DMS 273 treated with DMSO at 0.1 percent for 48 hours (cell line): ENCODE measurements at places on chromosomes 2 and 18.

DNA sequence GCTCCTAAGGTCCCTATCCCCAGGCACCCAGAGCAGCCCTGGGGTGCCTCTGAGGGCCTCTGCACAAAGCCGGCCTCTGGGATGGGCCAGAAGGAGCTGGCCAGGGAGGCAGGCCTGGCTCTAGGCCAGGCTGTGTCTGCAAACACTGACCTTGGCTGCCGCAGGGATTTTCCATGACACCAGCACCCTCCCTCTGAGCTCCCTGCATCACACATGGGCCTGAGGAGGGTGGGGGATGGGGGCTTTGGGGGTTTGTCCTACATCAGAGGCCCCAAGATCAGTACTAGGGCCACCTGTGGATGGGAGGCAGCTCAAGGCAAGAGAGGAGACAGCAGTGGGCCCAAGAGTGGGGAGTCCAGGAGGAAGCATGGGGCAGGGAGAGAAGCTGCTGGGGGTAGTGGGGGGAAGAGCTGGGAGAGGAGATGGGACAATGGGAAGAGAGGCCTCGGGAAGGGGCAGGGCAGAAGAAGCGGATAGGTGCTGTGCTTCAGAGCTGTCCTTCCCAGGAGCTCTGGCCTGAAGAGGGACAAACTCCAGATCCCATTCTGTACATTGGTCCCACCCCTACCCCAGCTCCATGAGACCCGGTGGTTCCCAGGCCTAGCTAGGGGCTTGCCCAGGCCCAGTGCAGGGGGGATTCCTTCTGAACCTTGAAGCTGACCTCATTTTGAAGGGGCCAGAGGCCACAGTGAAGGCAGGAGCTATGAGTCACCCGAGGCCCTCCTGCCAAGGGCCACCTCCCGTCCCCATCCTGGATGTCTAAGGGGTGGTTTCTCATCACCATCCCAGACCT, 28.0 kb downstream of the KCNK3 start:
- peak; percentile 8 for DNase-seq

- DNase-seq: no peak
Measured at GRCh38 chr2:191019376-191019775, 5.4 kb upstream of the STAT1 start.

GRCh38 chr2:70188460-70188859, 2.4 kb downstream of the C2orf42 start:
- DNase-seq: no peak

DNA sequence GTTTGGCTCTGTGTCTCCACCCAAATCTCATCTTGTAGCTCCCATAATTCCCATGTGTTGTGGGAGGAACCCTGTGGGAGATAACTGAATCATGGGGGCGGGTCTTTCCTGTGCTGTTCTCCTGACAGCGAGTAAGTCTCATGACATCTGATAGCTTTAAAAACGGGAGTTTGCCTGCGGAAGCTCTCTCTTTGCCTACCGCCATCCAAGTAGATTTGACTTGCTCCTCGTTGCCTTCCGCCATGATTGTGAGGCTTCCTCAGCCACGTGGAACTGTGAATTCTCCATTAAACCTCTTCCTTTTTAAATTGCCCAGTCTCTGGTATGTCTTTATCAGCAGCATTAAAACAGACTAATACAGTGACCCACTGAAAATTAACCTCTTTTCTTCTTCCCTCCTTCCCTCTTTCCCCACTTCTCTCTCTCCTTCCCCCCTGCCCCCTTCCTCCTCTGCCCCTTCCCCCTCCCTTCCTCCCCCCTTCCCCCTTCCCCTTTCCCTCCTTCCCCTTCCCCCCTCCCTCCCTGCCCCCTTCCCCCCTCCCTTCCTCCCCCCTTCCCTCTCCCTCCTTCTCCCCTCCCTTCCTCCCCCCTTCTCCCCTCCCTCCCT, 818.8 kb downstream of the SLC4A3 start:
- no peak for DNase-seq

- DNase-seq: no peak
Measured at GRCh38 chr18:10051877-10052631, 138.2 kb downstream of the VAPA start.

DNA sequence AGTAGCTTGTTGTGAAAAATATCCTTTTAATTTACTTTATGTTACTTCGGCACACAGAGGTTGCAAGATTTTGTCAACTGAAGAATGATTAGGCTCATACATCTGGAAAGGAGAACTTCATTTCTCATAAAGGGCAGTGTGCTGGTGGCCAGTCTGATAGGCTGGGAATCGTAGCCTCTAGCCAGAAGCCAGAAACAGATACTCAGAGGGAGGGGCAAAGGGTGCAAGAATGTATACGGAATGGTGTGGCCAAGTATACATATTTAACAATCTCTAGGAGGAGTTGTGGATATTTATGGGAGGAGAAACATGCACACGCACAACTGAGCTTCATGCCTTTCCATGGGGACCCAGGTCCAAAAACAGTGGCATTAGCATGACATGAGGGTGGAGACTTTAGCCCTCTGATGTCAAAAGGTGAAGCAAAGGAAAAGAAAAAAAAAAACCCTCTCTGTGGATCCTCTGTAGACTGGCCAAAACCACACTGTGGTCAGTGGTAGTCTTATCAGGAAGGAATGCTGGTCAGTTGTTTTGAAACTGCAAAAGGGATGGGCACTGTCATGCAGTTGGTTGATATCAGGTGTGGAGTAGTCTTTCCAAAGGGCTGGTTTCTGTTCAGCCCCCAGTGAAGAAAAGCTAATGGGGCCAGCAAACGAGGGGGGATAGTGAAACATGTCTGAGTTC, 34.9 kb upstream of the APCDD1 start:
- no peak for DNase-seq

GRCh38 chr2:15940661-15941480, 521 bp downstream of the MYCN start:
- DNase-seq: no peak

DNA sequence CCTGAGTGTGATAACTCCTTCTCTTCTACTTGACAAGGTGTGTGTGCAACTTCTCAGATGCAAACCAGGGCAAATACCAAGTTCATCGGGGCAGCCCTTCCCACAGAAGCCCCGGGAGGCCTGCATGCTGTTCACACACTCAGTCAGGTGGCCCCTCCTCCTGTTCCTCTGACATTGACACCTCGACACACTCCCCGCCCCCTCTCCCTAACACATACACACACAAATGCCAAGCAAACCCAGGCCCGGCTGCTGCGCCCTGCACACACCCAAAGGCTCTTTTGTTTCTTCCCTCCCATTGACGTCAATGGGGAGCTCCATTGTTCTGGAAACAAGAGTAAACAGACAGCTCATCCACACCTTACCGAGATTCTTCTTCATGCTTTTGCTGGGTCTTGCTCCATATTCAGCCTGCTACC, 1.7 kb upstream of the PER2 start:
- no peak for DNase-seq

- no peak for DNase-seq
Measured at GRCh38 chr2:168797286-168797655, 5.2 kb upstream of the NOSTRIN start.

DNA sequence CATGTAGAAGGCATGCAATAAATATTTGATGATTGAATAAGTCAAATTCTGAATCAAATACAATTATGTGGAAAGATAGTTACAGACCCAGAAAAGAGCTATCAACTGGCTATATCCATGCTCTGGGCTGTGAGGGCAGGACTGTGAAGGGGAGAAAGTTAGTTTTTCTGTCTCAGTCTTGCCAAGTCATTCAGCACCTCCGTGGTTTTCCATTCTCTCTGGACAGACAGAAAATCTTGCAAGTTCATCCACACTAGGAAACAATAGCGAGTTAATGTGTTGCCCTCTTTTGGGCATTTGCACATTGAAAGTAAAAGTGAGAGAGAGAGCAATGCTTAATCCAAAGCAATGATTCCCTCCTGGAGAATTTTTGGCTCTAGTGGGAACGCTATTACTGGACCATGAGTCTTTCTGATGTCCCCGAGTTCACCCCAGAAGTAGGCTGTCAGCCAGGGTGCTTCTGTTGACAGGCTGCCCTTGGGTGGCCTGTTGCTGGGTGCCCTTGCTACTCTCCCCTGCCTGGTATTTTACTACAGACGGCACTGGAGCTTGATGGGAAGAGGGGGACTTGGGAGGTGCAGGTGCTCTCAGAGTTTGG, 238.3 kb downstream of the LOXHD1 start:
- no peak for DNase-seq

- no peak for DNase-seq
Measured at GRCh38 chr2:55843096-55843993, 80.2 kb downstream of the EFEMP1 start.

GRCh38 chr2:158179660-158180059, 78.0 kb downstream of the UPP2 start:
- DNase-seq: no peak

- no peak for DNase-seq
Measured at GRCh38 chr2:43218702-43219382, 7.6 kb downstream of the ZFP36L2 start.

- DNase-seq: no peak
Measured at GRCh38 chr2:75055820-75056675, 97.6 kb downstream of the POLE4 start.

GRCh38 chr2:187689372-187689771, 135.1 kb upstream of the TFPI start:
- DNase-seq: no peak

- DNase-seq: no peak
Measured at GRCh38 chr2:128069769-128070168, 21.2 kb upstream of the UGGT1 start.

DNA sequence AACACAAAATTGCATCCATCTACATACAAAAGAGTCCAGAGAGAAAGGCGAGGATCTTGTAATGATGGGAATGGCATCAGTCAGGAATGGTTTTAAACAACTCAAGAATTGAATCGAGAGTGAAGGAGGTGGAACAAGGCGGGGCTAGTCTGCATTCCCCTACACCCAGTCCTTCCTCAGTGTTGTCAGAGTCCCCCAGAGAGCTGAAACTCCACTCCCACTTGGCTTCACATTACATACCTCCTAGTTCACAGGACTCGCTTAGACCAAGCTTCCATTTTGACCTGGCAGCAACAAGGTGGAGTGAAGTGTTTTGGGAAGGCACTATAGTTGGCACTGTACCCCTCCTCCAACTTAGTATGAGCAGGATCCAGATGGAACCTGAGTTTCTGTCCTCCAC, 1273.5 kb upstream of the CRIM1 start:
- DNase-seq: no peak

DNA sequence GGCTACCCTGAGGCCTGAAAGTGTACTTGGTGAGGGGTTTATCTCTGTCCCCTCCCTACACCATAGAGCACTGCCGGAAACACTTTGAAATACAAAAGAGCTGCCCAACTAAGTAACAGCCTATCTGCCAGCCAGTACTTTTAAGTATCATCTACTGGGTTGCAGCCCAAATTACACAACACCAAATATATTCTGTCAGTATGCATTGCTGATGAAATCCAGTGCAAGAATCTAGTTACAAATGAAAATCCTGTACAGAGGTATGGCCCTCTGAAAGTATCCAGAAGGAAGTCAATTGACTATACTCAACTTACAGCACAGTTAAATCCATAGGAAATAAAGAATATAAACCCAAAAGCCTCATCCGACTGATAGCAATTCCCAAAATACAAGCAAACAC, 280.8 kb downstream of the CCDC85A start:
- no peak for DNase-seq

DNA sequence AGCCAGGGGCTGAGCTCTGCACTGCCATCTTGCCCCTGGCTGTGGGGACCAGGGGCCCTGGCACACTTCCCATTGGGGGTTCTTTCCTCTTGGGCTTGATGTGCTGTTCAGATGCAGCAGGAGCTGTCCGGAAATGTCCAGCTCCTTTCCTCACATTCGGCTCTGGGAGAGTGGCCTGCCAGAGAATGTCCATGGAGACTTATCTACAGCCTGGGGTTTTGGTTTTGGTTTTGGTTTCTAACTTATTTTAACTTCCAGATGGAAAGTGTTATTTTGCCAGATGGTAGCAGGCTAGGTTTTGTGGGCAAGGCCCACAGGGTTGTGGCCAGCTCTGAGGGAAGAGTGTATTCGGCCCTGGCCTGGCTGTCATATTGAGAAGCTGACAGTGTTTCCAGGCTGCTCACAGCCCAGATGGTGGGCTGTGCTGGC, 177.3 kb downstream of the ANKRD30B start:
- no peak for DNase-seq

- peak; percentile 24 for DNase-seq
Measured at GRCh38 chr2:113233593-113234550, 44.8 kb downstream of the PAX8 start.

GRCh38 chr2:196533772-196534397, 105.6 kb upstream of the CCDC150 start:
- DNase-seq: no peak

DNA sequence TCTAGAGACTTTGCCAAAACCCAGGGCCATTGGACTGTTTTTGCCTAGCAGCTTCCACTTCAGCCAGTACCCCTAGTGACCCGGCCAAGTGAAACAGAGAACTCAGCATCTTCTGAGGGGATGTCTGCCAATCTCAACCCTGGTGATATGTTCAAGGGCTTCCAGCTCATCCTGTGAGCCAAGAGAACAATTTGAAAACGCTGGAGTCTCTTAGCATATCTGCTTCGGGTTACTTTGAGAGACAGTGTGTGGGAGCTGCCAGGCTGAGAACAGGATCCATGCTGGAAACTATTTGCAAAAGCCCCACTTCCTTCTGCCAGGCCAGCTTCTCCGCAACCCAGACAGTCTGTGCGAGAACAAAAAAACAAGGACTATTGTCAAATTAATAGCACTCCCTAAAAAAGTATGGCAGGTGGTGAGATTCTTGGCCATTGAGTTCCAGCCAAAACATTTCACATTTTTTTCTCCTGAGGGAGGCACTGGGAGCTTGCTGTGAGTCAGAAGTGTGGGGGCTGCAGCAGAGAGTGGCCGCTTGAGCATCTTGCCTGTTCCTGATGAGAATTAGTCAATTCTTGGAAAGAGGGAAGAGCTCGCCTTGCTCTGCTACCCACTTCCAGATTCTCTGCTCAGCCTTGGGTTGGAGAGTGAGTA, 395.6 kb upstream of the TRIB2 start:
- no peak for DNase-seq

DNA sequence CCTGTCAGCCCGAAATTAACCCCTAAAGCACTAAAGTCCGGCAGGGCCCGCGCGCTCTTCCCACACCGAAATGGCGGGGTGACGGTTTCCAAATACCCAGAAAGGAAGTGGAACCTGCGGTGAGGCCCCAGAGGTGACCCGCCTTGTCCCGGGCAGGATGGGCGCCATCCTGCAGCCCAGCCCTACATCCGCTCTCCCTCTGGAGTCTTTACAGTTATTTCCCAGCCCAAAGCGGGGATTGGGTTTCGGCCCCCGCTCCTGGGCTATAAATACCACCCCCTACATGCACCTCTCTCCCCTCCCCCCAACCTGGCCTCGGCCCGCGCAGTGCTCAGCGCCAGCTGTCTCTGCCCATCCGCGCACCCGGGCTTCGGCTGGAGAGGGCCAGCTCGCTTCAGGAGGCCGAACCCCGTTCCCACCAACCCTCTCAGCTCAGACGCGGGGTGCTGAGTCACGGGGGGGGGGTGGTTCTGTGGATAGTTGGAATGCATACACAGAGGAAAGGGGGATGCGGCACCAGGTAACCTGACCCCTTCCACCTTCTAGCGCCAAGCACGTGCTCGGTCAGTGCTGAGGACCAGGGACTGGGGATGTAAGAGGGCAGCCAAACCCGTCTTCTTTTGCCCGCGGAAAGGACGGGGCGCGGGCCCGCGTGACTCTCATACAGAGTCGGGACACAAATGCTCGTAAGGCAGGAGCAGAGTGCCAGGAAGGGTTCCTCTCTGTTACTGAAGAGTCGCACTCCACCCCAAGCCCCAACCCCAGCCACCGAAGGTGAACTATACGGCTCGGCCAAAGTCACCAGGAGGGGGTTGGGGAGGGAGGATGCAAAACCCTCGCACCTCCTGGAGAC, at the start of gene TUBA4B:
TSS of gene TUBA4B (plus strand) at position 344 of the 853 bp plus-strand sequence. CDS start at position 509, 165 bp downstream.
- DNase-seq: peak; percentile 59

GRCh38 chr18:71725256-71725655, 818.9 kb downstream of the CBLN2 start:
- no peak for DNase-seq

GRCh38 chr2:215946586-215946985, 66.8 kb downstream of the MREG start:
- DNase-seq: peak; percentile 25
